Anterior cingulate cortex (tissue), 58 donors: ENCODE measurements at places on chromosomes 7 and 10.

DNA sequence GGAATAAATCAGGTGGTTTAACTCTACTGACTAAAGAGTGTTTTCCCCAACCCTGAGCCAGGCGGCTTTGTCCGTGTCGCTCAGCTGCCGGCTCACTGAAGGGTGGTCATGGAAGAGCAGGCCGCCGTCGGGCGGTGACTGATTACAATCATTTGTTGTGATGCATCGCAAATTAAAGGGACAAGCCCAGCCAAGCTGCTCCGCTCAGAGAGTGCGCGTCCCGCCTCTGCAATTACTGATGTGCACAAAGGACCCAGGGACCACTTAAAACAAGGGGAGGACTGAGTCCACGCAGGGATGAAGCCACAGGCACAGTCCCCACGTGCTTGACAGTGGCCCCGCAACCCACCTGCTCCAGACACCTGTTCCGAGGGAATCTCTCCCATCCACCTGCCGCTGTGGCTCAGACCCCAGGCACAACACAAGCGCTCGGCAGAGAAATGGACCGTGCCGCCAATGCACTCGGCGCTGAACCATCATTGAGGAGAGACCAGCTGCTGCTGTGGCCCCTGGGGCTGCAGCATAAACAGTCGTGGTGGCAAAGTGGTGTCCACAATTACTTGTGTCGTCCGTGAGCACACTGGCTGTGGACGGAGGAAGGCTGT, 526.5 kb downstream of the PTPRN2 start:
- no peak for DNase-seq

- no peak for DNase-seq
Measured at GRCh38 chr7:50085344-50085743, 7.7 kb downstream of the ZPBP start.

DNA sequence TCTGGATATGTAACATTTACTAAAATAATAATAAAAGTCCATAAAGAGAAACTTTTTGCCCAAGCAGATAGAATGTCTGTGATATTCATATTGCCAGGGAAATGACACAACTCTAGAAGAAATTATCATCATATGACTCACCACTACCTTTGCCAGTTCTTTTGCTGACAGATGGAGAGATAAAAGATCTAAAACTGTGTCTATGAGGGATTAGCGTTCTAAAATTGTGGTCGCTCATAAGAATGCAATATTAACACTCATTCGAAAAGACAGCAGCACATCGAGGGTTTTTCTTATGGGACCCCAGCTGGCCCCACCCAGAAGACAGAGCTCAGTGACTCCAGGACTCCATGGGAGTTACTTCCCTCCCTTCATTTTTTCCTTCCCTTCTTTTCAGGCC, 16.6 kb upstream of the LANCL2 start:
- no peak for DNase-seq

DNA sequence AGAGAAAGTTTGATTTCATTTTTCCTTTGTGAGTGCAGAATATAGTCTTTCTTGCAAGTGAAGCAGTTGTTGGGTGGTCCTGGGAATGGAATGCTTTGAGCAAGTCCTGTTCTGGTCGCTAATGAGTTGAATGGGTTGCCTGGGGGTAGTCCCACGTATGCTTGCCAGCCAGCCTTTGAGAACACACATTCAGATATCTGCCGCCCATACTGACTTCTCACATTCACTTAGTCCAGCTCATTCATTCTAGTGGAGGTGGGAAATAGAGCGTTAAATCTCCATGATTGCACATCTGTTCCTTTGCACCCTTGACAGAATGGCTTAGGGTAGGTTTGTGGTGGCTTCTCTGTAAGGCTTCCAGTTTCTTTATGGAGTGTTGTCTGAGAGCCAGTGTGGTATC, 256.6 kb downstream of the SORCS3 start:
- no peak for DNase-seq

GRCh38 chr10:3790272-3790671, 5.3 kb upstream of the KLF6 start:
- DNase-seq: no peak

DNA sequence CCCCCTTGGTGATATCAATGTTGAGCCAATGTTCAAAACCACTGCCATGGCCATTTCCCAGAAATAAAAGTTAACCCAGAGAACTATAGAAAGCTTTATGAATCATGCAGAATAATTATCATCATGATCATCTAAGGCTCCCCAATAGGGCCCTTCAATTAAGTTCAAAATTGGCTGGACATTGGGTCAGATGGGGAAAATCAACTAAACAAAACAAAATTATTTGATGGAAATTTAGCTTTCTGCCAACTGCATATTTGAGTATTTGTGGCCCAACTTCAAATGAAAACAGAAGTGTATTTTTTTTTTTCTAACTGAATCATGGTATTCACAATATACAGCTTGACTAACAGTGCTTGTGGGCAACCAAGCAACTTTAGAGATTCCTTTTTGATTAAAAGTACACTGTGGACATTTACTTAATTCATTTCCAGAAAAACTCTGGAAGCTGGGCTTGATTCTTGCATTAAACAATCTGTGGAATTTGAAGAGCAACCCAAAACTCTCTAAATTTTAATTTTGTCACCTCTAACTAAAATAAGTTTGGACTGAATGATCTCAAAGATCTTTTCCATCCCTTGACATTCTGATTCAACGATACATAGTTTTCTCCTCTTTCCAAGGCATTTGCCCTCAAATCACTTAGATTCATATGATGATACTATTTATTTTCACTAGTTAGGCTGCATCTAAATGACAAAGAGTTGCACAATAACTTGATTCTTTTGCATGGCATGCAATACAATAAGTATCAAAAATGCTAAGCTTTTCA, 203.2 kb downstream of the AHR start:
- no peak for DNase-seq

GRCh38 chr7:19410691-19411090, 265.5 kb upstream of the FERD3L start:
- DNase-seq: no peak

GRCh38 chr7:129136887-129137642, 7.4 kb upstream of the TSPAN33 start:
- no peak for DNase-seq

- no peak for DNase-seq
Measured at GRCh38 chr10:18238870-18239485, 98.8 kb downstream of the CACNB2 start.

GRCh38 chr10:99888622-99889021, 106.2 kb downstream of the ABCC2 start:
- no peak for DNase-seq

- DNase-seq: no peak
Measured at GRCh38 chr10:118501637-118502440, 93.6 kb downstream of the PRLHR start.

GRCh38 chr7:19369806-19370205, 224.6 kb upstream of the FERD3L start:
- DNase-seq: no peak

DNA sequence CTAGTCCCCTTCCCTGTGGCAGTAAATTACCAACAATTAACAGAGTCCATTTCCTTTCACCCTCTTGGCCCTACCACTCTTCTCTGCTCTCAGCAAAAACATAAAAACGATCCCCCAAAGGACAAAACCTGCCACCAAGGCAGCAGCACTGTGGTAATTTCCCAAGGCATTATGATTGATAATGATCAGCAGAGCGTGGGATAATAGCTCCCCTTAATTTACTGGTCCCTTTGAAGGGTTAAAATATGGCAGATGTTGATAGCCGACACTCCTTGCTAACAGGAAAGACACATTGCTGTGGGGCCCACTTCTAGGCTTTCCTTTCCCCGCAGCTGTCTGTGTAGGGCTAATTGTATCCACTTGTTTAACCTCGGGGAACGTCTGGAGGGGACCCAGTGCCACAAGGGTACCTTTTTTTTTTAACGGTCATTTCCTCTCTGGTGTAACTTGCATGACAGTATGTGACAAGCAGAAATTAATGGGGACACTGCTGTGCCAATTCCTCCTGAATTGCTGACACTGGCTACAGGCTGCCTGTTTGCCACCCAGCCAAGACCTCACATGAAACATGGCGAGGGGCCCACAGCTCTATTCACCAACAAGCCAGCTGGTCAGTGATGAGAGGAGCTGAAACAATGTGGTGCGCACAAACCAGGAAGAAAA, 81.3 kb downstream of the CDK6 start:
- peak; percentile 66 for DNase-seq
